D721Med (cell line): ENCODE measurements at places on chromosomes 3 and 15.

DNA sequence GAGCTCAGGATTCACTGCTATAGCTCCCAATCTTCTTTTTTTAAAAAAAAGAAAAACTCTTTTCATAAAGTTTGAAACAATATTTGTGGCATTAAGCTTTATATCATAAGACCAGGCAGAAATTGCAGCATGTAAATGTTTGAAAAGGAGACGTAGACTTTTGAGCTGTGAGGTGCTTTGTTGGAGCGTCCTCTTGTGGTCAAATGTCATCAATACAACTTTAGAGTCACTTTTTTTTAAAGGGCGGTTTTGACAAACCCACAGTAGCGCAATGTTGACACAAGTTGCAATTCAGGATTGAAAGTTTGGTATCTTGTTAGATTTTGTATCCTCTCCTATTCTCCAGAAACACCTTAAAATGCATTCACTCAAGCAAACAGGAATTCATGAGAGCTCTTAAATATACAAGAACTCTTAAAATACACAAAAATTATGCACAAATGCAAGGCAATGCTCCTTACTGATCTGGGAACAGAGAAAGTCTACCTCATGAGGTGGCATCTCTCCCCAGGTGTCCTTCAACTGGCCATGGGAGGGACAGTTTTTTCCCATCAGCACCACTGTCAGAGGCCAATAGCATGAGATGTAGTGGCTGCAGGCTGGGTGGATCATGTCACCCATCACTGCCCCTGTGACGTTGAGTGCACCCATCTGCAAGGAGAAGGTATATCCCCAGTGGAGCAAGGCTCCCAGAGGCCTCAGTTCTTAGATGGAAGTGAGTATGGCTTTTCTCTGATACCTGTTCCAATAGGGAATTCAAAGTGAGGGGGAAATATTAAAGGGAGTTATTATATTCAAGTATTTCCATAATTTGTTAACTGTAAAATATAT, 70.7 kb downstream of the ANXA2 start:
- no peak for DNase-seq

DNA sequence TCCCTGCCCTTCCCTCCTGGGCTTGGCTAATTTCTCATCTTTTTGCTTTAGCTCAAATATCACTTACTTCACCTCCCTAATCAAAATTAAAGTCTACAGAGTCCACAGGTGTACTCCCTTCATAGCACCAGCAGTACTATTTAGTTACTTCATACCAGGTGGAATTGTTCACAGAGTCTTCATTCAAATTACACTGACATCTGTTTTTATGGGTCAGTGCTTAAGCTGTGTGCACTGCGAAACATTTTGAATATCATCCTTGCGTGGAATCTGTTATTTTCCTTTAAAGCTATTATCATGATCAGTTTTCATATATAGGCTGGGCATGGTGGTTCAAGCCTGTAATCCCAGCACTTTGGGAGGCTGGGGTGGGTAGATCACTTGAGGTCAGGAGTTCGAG, 2.7 kb upstream of the SERF2 start:
- DNase-seq = no peak

DNA sequence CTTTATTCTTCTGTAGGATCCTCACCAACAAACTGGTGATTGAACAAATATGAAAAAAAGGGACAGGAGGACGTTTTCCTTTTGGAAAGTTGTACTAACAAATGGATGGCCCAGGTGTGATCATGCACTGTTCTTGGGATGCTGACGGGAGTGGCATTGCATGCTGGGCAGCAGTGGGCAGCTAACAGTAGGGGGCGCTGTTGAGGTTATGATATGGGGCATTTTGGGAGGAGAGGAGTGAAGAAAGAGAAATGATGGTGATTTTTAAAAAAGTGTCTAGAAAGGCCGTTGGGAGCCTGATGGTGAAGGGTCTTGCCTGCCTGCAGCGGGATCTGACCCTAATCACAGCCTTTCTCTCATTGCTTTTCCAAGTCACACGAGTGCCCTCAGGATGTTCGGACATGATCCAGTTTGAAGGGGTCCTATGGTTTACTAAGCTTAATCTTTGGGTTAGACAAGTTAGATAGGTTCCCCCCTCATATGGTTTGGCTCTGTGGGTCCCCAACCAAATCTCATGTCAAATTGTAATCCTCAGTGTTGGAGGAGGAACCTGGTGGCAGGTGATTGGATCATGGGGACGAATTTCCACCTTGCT, 46.2 kb upstream of the PRTG start:
- DNase-seq = no peak

- no peak for DNase-seq
Measured at GRCh38 chr3:197590313-197590962, 34.7 kb upstream of the BDH1 start.

- DNase-seq = no peak
Measured at GRCh38 chr3:45657853-45658252, 31.3 kb upstream of the SACM1L start.

GRCh38 chr15:74913041-74913440, 6.4 kb upstream of the FAM219B start:
- DNase-seq = no peak

- peak; percentile 67 for DNase-seq
Measured at GRCh38 chr15:45181491-45182285, 6.1 kb downstream of the SHF start.

- no peak for DNase-seq
Measured at GRCh38 chr3:159674583-159674982, 314.1 kb upstream of the IL12A start.

DNA sequence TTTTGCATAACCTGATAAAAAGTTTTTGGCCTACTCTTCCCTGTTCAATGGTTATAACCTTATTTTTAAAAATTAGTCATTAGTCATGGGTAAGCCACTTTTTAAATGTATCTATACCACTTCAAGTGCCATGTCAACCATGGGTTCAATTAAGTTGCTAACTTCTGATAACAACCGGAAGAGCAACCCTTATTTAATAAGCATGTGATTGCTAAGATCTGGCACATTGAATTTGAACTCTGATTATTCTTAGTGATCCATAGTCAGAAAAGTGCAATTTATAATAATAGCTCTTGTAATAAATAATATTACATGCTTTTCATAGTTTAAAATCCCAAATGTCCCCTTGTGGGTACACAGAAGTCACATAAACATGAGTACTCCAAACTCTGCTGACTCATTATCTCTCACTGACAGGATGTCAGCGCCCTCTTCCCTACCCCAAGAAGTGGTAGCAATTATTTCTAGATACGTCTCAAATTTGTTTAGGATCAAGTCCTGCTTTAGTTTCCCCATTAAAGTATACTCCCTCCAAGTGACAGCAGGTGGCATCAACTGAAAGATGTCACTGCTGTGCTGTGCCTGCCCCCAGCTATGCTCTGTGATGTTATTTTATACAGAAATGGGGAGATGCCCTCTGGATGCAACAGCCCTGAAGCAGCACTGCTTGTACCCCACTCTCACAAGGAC, 18.6 kb downstream of the SAMD7 start:
- no peak for DNase-seq

DNA sequence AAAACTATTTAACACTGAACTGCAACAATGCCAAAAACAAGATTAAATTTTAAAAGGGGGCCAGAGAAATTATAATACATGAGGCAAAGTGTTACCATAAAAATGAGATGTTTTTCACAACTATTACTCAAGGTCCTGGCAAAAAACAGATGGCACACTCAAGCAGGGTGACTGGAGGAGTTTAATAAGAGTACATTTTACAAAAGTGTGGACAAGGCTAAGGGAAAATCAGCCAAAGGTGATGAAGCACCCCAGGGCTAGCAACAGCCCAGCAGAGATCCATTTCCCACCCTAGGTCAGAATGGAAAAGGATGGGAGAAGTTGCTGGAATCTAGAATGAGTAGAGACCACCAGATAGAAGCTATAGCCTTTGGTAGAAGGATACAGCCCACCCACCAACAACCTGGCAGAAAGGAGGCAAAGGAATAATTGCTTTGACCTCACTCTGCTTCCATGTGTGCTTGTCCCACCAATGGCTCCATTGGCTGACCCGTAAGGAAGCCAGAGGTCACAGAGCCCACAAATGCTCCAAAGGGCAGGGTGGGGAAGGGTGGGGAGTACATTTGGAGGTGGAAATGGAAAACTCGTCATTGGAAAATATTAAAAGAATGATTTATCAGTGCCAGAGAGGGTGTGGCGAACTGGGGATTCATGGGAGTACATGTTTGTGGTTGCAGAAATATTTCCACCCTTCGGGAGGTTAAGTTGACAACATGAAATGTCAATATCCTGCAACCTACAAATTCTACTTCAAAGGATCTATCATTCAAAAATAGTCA, 161.0 kb upstream of the UBE2E2 start:
- DNase-seq = no peak

- no peak for DNase-seq
Measured at GRCh38 chr15:85642693-85643066, 152.0 kb downstream of the KLHL25 start.

GRCh38 chr3:59675495-59675894, 625.7 kb upstream of the CFAP20DC start:
- DNase-seq = no peak

DNA sequence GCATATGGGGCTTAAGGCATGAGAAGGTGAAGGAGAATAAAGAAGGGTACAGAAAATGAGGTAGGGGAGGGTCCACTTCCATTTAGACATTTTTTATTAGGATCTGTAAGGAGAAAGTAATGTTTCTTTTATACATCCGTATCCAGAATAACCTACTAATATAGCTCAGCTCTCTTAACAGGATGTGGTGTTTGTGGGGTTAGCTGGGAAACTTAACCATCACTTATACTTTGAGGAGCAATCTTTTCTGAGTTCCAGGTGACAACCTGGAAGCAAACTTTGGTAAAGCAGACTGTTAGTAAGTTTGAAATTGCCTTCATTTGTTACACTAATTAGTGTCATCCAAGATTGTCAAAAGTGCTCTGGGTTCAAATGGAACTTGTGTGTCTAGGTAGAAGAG, 36.6 kb downstream of the BUB1B start:
- no peak for DNase-seq

DNA sequence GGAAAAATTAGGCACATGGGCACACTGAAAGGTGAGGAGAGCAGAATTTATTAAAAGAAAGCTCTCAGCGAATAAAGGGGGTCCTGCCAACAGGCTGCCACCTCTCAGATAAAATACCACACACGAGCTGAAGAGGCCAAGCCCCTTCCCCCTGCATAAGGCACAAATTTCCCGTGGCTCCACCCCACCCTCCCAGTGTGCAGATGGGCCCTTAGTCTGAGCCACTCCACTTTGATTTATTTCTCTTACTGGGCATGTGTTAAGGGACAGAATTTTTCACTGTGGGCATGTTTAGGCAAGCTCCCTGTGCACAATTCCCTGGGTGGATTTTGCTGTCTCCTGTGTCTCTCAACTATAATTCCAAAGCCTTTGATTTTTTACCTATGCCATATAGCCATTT, 409.8 kb downstream of the TBL1XR1 start:
- no peak for DNase-seq

GRCh38 chr3:14864131-14864530, 45.4 kb downstream of the FGD5 start:
- no peak for DNase-seq

- no peak for DNase-seq
Measured at GRCh38 chr15:57920911-57921310, 144.6 kb downstream of the ALDH1A2 start.

- no peak for DNase-seq
Measured at GRCh38 chr3:132564070-132564465, 33.0 kb upstream of the ACKR4 start.

DNA sequence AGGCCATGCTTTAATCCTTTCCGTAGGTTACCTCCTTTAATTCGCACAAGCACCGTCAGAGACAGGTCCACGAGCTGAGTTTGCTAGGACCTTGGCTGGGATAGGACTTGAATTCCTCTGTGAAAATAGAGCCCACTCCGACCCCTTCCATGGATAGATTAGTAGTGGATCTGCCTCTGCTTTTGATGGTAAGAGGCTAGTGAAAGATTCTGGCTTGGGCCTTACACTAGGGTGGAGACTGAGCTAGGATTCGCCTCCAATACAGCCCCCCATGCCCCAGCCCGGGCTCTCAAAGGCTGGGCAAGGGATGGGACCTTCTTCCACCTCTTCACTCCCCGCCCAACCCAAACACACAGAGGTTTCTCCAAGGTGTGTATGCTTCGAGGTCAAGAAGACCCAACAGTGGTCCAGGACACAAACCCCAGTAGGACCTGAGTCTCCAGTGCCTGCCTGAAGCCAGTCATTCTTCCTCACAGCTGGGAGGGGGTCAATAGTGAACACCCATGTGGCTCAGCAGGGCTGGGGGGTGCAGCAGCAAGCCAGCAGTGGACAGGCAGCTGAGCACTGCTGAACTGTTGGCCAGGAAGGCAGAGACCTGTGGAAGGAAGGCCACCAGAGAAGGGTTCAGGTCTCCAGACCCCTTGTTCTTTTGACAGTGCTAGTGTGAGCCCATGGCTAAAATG, 75.7 kb downstream of the SPSB4 start:
- no peak for DNase-seq

- no peak for DNase-seq
Measured at GRCh38 chr3:77281721-77282120, 241.8 kb downstream of the ROBO2 start.

GRCh38 chr3:72892081-72892775, 4.4 kb downstream of the GXYLT2 start:
- no peak for DNase-seq

- DNase-seq = no peak
Measured at GRCh38 chr3:73538486-73538885, 86.3 kb downstream of the PDZRN3 start.

DNA sequence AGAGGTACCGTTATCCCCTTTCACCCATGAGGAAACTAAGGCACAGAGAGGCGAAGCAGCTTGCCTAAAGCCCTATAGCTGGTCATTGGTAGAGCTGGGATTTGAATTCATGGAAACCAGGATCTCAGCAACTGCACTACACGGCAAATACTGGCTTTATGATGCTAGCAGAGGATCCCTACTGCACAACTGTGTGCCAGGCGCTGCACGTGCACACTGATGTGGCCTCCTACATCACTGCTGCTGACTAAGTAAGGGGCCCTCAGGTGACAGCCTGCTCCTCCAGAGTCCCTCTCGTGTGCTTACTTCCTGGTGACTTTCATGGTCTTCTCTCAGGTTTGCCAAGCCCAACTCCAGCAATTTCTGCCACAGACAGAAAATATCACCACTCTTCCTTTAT, 3.4 kb upstream of the POLG start:
- DNase-seq = no peak

DNA sequence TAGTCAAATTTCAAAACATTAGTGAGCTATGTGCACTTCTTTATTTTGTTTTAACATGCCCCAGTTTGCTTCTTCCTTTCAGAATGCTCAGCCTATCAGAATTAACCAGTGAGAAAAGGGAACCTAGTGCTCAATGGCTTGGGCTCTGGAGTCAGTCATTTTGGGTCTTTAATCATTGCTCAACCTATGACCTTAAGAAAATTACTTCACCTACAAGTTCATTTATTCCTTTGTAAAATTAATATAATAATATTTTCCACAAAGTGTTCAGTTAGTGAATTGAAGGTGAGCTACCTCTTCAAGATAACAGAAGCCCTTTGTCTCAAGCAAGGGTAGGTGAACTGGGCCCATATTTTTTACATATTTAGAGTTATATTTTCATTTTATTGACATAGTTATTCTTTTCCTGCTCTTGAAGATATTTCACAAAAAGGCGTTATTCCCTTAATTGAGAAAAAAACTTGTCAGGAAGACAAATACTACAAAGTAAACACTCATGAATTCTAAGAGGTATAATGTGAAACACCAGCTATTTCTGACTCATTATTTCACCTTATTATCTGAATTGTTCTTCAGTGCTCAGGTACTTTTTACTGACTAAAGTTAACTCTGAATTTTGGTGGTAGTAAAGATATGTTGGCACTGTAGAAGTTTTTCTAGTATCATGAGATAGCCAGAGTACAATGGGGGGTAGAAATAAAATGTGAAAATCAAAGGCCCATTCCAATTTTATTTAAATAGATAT, 415.5 kb downstream of the NAALADL2 start:
- no peak for DNase-seq
